NAMALWA (cell line): ENCODE measurements at places on chromosomes 4 and X.

DNA sequence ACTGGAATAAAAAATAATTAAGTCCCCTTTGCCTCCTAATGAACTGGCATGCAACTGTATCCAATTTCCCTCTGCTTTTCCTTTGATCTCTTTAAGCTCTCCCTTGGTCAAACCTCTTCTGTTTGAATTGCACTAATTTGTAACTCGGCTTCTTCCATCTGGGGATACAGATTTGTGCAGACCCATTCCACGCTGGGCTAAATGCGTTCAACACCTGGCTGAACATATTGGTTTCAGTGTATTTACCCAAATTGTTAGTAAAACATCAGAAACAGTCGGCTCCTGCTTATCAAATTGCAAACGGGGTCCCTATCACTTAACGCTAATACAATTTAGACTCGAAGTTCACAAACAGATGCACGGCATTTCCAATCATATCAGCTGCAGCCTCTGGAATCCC lies 124.9 kb upstream of the TAPT1 start:
- DNase-seq: no peak

GRCh38 chr4:82561786-82562563 lies at the start of gene TMEM150C:
Gene TMEM150C, minus strand, starts transcription at chr4:82561988. Its CDS starts 57,331 bp downstream, at chr4:82504657.
- no peak for DNase-seq

DNA sequence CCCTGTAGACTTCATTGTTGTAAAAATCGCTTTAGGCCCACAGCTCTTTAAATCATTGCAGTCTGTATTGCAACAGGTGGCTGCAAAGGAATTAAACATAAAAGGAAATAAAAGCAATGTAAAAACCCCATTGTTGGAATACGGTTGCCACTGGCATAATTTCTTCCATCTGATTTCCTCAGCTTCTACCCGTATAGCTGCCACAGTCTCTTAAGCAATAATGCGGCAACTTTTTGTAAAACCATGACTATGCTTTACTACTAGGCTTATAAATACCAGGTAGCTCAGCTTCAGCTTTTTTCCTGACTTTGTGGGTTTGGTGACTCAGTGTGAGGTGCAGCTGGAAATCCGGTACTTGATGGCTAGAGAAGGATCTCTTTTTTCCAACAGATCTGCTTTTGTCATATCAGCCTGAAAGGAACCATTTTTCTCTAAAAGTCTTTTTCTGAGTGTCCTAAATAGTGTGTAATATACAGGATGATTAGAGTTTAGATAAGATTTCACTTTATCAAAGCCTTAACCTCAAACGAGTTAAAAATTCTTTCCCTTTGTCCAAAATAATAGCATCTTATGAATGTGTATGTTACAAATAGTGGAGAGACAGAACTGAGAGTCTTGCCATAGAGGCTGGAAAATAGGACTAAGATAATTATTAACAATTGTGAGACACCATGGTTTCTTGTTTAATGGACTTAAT lies 268.0 kb downstream of the ADGRL3 start:
- DNase-seq: no peak

DNA sequence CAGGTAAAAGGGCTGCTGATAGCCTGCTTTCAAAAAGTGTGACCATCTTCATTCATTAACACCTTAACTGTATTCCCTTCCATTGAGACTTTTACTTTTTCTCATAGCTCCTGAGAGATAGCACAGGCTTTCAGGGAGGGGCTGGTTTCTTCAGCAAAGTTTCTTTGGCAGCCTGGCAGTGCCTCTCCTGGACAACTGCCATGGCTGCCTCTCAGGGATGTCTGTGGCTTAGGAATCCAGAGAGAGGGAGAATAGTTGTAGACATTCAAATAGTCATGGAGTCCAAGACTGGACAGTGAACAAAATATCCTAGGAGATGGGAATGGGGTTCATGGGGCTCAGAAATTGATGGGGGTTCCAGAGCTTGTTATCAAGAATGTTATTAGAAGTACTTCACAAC lies 81.1 kb downstream of the FAM47B start:
- DNase-seq: no peak

- no peak for DNase-seq
Observed at GRCh38 chrX:148634591-148634990, 134.2 kb downstream of the AFF2 start.

GRCh38 chrX:38654302-38654701 lies 93.0 kb downstream of the TSPAN7 start:
- peak; percentile 44 for DNase-seq

DNA sequence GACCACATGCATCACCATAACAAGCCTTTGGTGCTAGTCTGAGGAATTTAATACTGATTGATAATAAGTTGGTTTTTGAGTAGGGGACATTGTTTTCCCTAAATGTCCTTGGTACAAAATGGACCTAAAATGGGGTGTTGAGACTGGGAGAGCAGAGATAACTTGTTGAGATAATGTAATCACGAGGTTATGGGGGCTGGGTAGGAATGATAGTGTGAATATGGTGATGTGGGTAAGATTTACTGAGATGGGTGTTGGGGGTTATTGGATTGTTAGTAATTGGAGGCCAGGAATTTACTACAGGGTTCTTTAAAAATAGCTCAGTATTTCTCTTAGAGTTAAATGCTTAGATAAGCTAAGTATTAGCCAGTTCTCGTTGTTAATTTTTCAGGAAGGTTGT lies 3.9 kb downstream of the BMP2K start:
- no peak for DNase-seq

DNA sequence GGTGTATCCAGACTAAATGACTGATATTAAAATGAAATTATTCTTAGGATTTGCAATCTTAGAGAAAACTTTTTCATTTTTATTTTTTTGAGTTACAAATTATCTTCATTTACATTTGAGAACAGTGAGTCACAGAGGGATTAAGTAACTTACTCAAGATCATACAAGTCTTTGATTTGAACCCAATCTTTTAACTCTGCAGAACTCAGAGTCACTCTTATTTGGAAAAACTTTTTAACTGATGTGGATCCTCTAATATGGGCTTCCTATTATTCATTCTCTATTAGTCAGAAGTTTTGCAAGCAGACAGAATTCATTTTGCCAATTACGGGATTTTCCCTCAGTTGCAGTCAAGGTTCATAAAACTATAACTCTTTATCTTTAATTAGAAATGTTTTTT lies 20.1 kb downstream of the HPRT1 start:
- DNase-seq: no peak

DNA sequence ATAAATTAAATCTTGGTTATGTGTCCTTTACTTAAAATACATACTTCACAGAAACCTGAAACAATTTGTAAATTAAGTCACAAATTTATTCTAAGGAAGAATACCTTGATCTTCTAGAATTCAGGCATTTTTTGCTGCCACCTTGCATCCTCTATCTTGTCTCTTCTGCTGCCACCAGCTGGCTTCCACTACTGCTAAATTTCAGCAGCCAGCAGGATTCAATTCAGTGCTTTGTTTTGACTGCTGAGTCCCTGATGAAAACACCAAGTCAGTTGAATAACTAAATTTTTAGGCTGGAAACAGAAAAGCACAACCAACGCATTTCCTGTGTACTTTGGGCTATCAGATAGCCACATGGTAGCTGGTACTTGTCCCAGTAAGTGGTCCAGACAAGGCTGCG lies 2.4 kb upstream of the MBTPS2 start:
- no peak for DNase-seq

- no peak for DNase-seq
Observed at GRCh38 chr4:8774071-8774470, 97.6 kb downstream of the HMX1 start.

GRCh38 chr4:797066-797465 lies 28.9 kb downstream of the CPLX1 start:
- peak; percentile 61 for DNase-seq
